Parietal lobe (tissue), 2 donors: ENCODE measurements at places on chromosomes 3 and 15. TPM values are rescaled to one million over a fixed set of nuclear protein-coding genes. Genes with fewer than 3 reads are reported as not detected.

FAM227B gene
- 3.1 TPM for total RNA-seq

TICRR gene
- total RNA-seq: 6.6 TPM

CD200R1 gene
- total RNA-seq: 0.31 TPM

VILL gene
- total RNA-seq: 17.5 TPM

CP gene
- 0.94 TPM for total RNA-seq

ROBO2 gene
- 526 TPM for total RNA-seq

OR5H14 gene
- total RNA-seq: not detected

DLEC1 gene
- total RNA-seq: 1.6 TPM

SMCO1 gene
- not detected for total RNA-seq

KLF15 gene
- total RNA-seq: 3.1 TPM

GREM1 gene
- 2.8 TPM for total RNA-seq

LMOD3 gene
- not detected for total RNA-seq

TMCO5A gene
- total RNA-seq: not detected

NEDD4 gene
- total RNA-seq: 11.0 TPM

GOLGA6L1 gene
- total RNA-seq: not detected

CLDN11 gene
- total RNA-seq: 2.8 TPM

GATA2 gene
- total RNA-seq: 0.31 TPM

CAMK2N2 gene
- 3.4 TPM for total RNA-seq

HERC2 gene
- total RNA-seq: 128 TPM
